ENCODE measurements at places on chromosomes 6 and 20.
A peak's percentile ranks its signal among the peaks of the same experiment; 100 is the strongest.

- DNase-seq, result no peak
These were observed 105.4 kb downstream of the PERP start for GRCh38 chr6:138001750-138002349.

GRCh38 chr20:12276011-12276673, 358.4 kb downstream of the BTBD3 start:
- no peak for DNase-seq

DNA sequence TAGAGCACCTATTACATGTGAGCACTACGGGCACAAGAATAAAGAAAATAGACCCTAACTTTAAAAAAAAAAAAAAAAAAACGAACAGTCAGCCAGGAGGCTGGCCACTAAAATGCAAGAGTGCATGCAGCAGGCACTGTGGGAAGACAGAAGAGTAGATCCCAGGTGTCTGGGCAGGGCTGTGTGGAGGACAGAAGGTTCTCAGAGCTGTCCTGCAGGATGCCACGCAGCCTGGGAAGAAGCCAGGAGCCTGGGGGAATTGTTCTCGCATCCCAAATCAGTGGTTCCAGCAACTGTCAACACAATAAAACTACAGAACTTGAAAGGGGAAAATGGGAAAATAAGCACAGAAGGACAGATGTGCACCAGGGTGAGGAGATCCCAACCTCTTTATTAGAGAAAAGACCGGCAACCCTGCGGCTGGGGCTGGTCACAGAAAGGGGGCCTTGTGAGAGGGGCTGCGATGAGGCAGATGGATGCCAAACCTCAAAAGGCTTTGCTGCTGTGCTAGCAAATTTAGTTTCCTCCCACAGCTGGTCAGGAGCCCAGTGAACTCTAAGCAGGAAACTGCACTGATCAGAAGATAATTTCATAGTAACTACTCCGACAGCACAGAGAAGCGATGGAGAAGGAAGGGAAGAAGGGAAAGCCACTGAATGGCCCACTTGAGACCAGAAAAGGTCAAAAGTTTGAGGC, 30.9 kb downstream of the MAP3K5 start:
- DNase-seq, result no peak

DNA sequence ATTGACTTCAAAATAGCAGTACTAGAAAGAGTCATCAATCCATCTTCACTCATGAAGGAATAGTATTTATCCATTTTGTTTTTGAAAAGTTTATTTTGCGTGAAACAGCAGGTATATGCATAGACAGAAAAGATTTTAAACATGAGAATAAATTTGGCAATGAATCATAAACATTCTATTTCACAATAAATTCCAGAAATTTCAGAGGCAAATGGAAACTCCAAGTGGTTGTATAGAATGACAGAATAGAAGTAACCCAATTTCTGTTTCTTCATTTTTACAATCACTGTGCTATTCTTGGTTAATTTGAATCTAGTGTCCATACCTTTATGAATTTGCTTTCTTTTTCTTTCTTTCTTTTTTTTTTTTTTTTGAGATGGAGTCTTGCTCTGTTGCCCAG, 173.0 kb upstream of the ECI2 start:
- DNase-seq, result no peak

DNA sequence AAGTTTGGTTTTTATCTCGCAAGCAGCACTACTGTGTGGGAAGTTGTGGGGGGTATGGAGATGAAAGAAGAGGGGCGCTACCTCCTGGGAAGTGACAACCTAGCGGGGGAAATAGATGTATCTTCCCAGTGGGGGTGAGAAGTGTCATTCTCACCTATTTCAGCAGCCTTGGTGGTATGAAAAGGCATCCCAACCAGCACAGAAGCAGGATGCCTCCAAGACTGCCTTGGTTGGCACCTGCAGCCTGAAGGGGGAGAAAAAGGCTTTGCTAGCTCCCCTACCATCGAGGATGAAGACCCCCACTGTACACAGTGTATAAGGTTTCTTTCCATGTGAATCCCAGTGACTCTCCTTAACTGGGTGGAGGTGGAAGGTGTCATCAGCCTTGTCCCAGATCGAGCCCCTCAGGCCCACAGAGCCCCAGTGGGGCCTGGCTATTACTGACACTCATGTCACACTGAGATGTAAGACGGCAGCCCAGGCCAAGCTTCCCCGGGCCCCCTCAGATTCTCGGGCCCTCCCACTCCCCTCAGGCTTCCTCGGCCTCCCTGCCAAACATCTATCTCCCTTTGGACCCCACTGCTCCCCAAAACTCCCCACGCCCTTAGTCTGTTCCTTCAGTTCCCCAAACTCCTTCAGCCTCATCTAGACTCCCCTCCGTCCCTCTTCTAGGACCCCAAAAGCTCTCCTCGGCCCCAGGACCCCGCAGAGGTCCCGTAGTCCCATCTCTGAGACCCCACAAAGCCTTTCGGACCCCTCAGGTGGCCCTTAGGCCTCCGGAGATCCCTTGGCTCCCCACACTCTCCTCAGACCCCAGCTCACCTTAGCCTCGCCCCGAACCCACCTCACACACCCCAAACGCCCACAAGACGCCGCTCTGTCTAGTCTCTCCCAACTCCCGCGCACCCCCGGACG, 688 bp downstream of the COMMD7 start:
- no peak for DNase-seq

DNA sequence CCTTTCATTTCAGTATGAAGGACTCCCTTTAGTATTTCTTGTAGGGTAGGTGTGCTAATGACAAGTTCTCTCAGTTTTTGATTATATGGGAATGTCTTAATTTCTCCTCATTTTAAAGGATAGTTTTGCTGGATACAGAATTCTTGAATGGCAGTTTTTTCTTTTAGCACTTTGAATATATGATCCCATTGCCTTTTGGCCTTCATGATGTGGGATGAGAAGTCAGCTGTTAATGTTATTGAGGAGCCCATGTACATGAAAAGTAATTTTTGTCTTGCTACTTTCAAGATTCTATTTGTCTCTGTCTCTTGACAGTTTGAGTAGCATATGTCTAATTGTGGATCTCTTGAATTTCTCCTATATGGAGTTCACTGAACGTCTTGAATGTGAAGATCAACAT, 30.9 kb downstream of the RSPH3 start:
- DNase-seq, result no peak

GRCh38 chr6:43509984-43510826, at the start of gene LRRC73:
Gene LRRC73, minus strand, starts transcription at chr6:43510346. Its CDS starts 561 bp downstream, at chr6:43509785.
- peak; percentile 92 for DNase-seq

DNA sequence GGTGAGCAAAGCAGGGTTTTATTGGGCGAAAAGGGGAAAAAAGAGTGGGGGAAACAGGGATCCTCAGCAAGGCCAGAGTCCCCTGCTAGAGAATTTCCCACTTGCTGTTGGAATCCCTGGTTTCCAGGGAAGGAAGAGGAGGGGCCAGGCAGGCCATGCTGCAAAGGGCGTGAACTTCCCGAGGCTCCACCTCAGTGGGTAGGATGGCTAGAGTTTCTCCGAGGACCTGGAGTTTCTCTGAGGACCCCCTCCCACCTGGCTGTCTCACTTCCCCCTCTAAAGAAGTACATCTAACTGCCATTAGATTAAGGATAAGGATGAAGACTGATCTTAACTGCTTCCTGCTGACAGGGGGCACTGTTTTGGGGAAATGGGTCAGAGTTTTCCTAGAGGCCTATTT, 1239.3 kb upstream of the GJE1 start:
- DNase-seq, result no peak

DNA sequence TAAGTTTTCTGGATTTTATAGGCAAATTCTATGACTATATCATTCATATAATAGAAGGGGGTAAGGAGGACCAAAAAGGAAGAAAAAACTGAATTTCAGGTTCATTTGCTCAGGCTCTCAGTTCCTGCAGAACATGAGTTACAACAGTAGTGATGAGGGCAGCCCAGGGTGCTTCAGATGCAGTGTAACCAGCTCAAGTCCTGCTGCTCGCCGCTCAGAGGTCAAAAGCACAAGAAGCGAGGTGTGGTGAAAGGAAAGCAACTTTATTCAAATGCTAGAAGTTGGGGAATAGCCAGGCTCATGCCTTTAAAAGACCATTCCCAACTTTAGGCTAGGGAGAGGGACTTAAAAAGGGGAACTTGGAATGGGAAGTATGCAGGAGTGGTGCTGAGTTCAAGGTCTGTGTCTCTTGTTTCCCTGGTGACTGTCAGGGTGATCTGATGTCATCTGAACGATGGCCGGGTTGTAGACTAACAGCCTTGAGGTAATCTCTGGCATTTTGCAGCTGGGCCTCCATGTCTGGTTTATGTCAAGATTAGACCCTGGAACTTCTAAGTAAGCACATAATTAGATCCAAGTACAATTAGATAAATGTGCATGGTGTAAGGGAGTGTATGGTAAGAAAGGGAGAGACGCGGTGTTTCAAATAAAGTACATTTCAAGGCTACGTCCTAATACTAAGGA, 14.5 kb upstream of the SEC63 start:
- no peak for DNase-seq

DNA sequence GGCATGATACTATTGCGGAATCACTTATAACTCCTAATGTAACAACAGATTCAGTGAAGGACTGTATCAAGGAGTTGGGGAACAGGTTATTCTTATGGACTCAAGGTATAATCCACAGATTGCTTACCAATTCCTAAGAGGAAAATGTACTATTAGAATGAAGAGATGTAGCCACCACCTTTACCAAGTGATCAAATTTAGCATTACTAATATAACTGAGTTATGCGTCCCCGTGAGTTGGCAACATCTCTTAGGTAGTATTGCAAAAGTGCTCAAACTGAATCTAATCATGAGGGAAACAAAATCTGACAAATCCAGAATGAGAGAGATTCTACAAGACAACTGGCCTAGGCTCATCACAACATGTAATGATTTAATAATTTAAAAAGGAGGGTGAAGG, 777 bp upstream of the SNRNP48 start:
- DNase-seq, result no peak

DNA sequence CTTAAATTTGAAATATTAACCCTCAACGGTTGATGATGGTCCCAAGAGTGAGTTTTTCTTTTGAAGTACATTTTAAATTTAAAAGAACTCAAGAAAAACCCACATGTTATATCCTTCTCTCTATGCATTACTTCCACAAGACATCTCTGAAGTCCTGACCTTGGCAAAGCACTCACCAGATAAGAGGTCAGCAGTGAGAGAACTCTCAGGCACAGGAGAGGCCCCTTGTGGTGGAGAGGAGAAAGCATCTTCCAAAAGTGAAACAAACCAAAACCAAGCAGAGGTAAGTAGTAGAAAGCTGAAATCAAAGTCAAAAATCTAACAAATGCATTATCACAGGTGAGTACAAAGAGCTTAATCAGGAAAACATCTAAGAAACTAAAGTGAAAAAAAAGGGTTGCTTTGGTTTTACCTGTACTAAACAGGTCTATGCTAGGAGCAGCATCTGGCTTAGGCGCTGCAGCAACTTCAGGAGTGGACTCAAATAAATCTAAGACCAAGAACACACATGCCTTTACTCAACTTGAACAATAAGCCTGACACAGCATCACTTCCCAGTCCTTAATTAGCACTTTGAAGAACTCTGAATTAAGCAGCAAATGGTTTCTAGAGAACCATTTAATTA, 80.5 kb downstream of the PRSS35 start:
- DNase-seq, result no peak

GRCh38 chr6:117542493-117542892, 59.8 kb downstream of the GOPC start:
- no peak for DNase-seq

- DNase-seq, result no peak
These were observed 60.6 kb upstream of the FAM184A start for GRCh38 chr6:119138906-119139541.

All from right lobe of liver (tissue), 6 donors.